T-cell (primary cell): ENCODE measurements at places on chromosomes 11 and 22.

DNA sequence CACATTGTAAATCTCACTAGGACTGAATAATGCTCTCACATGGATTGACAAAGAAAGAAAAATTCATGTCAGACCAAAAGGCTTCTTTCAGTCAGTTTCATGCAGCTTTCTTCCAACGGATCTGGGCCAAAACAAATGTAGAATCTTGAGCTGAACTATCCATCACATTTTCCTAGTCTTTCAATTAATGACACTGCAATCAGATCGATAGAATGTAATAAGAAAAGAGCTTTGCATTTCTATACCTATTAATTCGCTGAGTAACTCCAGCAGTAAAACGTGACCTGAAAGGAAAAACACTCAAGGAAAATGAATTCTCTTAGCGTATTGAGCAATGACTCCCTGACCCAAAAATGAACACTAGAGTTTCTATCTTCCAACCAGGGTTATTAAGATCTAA is 194.8 kb upstream of the BLID start:
- no peaks in the 10 kb centered on the region for H3K36me3 ChIP-seq
- H3K4me3 ChIP-seq = no peak overlapping the region
- no peaks in the 10 kb centered on the region for H3K4me1 ChIP-seq
- no peak overlapping the region for H3K27ac ChIP-seq
- no peaks in the 10 kb centered on the region for H3K27me3 ChIP-seq
- DNase-seq = no peak

GRCh38 chr22:38819387-38819940 is 24.4 kb downstream of the NPTXR start:
- no peak overlapping the region for H3K4me3 ChIP-seq
- DNase-seq = no peak
- H3K27me3 ChIP-seq = peaks cover 23% of the 10 kb centered on the region
- no peak overlapping the region for H3K27ac ChIP-seq
- H3K36me3 ChIP-seq = no peaks in the 10 kb centered on the region
- H3K4me1 ChIP-seq = no peaks in the 10 kb centered on the region

- H3K27me3 ChIP-seq = no peaks in the 10 kb centered on the region
- H3K4me1 ChIP-seq = no peaks in the 10 kb centered on the region
- DNase-seq = no peak
- H3K4me3 ChIP-seq = no peak overlapping the region
- no peak overlapping the region for H3K27ac ChIP-seq
These were observed 45.3 kb upstream of the GALNT18 start for GRCh38 chr11:11667056-11667455.

DNA sequence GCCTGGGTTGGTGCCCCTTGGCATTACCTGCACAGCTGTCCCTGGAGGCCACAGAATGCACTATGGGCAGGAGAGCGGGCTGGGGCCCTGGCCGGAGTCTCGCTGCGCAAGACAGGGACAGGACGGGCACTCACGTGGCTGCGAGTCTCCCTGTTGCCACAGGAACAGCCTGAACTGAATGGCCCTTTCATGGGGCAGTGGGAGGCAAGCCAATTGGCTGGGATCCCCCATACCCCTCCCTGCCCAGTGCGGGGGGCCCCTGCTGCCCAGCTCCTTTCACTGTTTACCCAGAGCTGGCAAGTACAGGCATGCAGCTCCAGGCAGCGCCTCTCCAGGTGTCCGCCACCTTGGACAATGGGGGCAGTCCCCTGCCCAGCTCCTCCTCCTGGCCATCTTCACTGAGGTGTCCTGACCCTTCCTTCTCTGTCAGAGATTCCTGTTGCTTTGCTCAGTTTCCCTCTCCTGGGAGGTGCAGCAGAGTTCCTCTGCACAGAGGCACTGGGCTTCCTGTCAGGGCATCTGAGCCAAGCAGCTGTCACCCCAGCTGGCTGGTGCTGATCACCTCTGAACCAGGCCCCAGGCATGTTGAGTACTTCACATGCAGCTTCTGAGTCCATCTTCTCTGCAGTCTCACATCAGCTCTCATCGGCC is 5.2 kb downstream of the USP2 start:
- no peaks in the 10 kb centered on the region for H3K27me3 ChIP-seq
- DNase-seq = no peak
- no peak overlapping the region for H3K4me3 ChIP-seq
- no peaks in the 10 kb centered on the region for H3K36me3 ChIP-seq

DNA sequence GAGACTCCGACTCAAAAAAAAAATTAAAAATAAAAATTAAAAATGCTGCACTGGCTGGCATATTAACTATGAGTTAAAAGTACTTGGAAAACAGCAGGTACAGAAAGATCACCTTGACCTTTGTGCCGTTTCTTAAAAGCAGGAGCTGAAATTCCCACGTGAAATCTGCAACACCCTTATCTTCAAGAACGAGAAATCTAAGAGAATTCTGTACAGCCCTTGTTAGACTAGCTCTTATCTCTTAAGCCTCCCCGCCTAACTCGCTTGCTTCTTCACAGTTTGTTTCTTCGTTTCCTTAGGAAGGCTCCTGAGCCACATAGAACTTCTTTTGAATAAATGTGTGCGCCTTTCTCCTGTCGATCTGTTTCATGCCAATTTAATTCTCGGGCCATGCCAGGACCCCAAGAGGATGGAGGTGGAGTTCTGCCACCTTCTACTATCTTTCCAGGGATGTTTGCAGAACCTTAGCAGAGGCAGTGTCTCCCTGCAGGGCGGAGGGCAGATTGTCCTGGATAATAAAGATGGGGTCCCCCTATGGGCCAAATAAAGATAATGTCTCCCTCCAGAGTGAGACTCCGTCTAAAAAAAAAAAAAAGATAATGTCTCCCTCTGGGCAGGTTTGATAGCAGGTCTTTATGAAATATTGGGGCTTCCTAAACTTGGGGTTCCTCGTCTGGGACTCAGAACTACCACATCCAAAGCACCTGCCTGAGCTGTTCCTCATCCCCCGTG is 27.4 kb upstream of the SYT8 start:
- H3K36me3 ChIP-seq = no peaks in the 10 kb centered on the region
- H3K4me1 ChIP-seq = no peaks in the 10 kb centered on the region
- no peak overlapping the region for H3K27ac ChIP-seq
- peaks cover 22% of the 10 kb centered on the region for H3K27me3 ChIP-seq
- no peak for DNase-seq

GRCh38 chr11:75480185-75481175 is 45.3 kb downstream of the GDPD5 start:
- peaks cover 3% of the 10 kb centered on the region for H3K4me1 ChIP-seq
- no peak overlapping the region for H3K4me3 ChIP-seq
- no peaks in the 10 kb centered on the region for H3K27me3 ChIP-seq
- H3K27ac ChIP-seq = no peak overlapping the region
- no peaks in the 10 kb centered on the region for H3K36me3 ChIP-seq

DNA sequence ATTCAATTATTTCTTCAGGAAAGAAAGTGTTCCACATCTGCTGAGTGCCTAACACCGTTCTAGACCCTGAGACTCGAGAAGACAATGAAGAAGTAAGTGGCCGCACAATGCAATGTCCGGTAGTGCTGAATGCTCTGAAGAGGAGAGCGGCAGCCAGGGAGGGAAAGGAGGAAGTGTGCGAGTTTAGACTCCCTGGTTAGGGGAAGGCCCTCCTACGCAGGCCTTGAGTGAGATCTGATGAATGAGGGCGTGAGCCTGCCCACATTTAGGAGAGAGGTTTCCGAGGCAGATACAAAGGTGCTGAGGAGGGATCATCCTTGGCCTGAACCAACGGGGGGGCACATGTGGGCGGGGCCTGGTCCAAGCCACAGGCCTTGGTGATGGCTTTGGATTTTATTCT is 558.6 kb downstream of the NTM start:
- no peaks in the 10 kb centered on the region for H3K36me3 ChIP-seq
- DNase-seq = no peak
- no peak overlapping the region for H3K27ac ChIP-seq
- no peaks in the 10 kb centered on the region for H3K4me1 ChIP-seq
- no peak overlapping the region for H3K4me3 ChIP-seq

- H3K36me3 ChIP-seq = no peaks in the 10 kb centered on the region
- DNase-seq = no peak
- H3K4me1 ChIP-seq = no peaks in the 10 kb centered on the region
- no peak overlapping the region for H3K4me3 ChIP-seq
These were observed 22.5 kb upstream of the DAGLA start for GRCh38 chr11:61657566-61658290.
